ENCODE measurements at places on chromosomes 2 and 18. TPM values are rescaled to one million over a fixed set of nuclear protein-coding genes. Genes with fewer than 3 reads are reported as not detected.

DNA sequence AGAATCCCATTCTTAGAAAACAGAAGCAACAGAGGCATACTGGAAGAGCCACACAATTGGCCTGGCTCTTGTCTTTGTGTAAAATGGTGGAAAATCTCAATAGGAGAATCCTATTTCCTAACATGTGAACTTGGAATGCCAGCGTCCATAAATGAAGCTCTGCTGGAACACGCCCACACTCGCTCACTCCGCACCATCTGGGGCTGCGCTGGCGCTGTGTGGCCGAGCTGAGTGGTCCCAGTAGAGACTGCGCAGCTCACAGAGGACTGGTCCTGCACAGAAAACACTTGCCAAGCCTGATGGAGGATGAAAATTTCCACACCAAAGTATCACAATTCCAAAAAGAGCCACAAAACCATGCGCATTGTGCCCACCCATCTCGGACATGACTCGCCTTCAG is 56.2 kb downstream of the PXDN start:
- H3K27ac ChIP-seq: no peak overlapping the region
- H3K4me1 ChIP-seq: no peaks in the 10 kb centered on the region
- no peaks in the 10 kb centered on the region for H3K27me3 ChIP-seq

- no peaks in the 10 kb centered on the region for H3K36me3 ChIP-seq
- H3K27ac ChIP-seq: no peak overlapping the region
- DNase-seq: no peak
- H3K27me3 ChIP-seq: peaks cover 3% of the 10 kb centered on the region
These were observed 254.3 kb upstream of the TNP1 start for GRCh38 chr2:217114117-217114516.

DNA sequence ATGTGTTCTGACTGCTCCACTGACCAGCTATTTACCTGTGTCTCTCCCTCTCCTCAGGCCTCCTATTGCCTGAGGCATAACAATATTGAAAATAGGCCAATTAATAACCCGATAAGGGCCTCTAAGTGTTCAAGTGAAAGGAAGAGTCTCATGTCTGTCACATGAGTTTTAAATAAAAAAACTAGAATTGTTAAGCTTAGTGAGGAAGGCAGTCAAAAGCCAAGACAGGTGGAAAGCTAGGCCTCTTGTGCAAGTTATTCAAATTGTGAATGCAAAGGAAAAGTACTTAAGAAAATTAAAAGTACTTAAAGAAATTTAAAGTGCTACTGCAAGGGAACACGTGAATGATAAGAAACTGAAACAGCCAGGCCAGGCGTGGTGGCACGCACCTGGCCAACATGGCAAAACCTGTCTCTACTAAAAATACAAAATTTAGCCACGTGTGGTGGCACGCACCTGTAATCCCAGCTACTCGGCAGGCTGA is 44.9 kb upstream of the TAF4B start:
- H3K4me1 ChIP-seq: no peaks in the 10 kb centered on the region
- H3K4me3 ChIP-seq: no peak overlapping the region
- DNase-seq: no peak
- H3K27ac ChIP-seq: no peak overlapping the region
- no peaks in the 10 kb centered on the region for H3K36me3 ChIP-seq

The IL37 gene
- not detected for polyA plus RNA-seq

GRCh38 chr2:240303896-240304745 is 131.3 kb upstream of the GPC1 start:
- no peak for DNase-seq
- no peak overlapping the region for H3K4me3 ChIP-seq
- H3K27me3 ChIP-seq: no peaks in the 10 kb centered on the region

The GLS gene
- 20.5 TPM for polyA plus RNA-seq

The FTCDNL1 gene
- polyA plus RNA-seq: 2.8 TPM

GRCh38 chr2:102005989-102006885 is 14.5 kb downstream of the IL1R2 start:
- peaks cover 2% of the 10 kb centered on the region for H3K4me1 ChIP-seq
- peak overlapping the region; percentile 68 for H3K27ac ChIP-seq
- H3K27me3 ChIP-seq: peaks cover 7% of the 10 kb centered on the region
- DNase-seq: peak; percentile 31
- peak overlapping the region; percentile 35 for H3K4me3 ChIP-seq

GRCh38 chr2:64766841-64767669 is 113.3 kb upstream of the SERTAD2 start:
- no peaks in the 10 kb centered on the region for H3K36me3 ChIP-seq
- H3K4me3 ChIP-seq: peak overlapping the region; percentile 94
- peak overlapping the region; percentile 91 for H3K27ac ChIP-seq
- H3K27me3 ChIP-seq: peaks cover 8% of the 10 kb centered on the region
- DNase-seq: peak; percentile 45

The TTR gene
- not detected for polyA plus RNA-seq

GRCh38 chr18:25737710-25738311 is 352.6 kb downstream of the SS18 start:
- no peak for DNase-seq
- no peak overlapping the region for H3K27ac ChIP-seq
- H3K36me3 ChIP-seq: no peaks in the 10 kb centered on the region
- no peaks in the 10 kb centered on the region for H3K4me1 ChIP-seq

DNA sequence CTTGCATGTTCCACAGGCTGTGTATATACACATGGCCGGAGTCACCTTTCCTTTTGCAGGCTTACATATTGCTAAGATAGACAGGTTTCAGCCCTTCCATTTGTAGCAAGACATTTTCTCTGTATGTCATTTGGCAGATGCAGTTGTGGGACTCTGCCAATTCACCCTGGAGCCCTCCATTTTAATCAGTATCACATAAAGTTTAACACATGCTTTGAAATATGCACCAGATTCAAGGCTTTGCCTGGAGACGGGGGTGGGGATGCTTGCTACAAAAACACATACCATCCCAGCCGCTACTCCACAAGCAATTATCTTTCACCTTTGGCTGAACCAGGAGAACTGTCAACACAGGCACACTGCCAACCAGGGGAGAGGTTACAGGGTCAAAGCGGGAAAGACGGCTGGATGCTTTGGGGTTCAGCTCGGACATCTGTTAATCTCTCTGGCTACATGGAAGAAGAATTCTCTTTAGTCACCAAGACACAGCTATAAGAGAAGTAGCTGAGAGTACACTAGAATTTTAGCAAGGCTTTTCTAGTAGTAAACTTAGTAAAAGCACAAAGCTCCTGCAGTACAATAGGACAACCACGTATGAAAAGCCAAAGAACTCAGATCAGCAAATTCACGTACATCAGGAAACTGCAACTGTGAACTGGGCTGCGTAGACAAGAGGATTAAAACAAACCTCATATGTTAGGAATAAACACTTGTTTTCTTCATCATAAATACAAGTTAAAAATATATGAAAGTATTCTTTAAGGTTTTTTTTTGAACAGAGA is 130.9 kb downstream of the EXOC6B start:
- no peak overlapping the region for H3K27ac ChIP-seq
- H3K36me3 ChIP-seq: peaks cover 9% of the 10 kb centered on the region
- H3K4me1 ChIP-seq: no peaks in the 10 kb centered on the region
- no peaks in the 10 kb centered on the region for H3K27me3 ChIP-seq
- DNase-seq: no peak

- no peak overlapping the region for H3K27ac ChIP-seq
- no peak for DNase-seq
- no peaks in the 10 kb centered on the region for H3K36me3 ChIP-seq
- H3K27me3 ChIP-seq: peaks cover 4% of the 10 kb centered on the region
- no peak overlapping the region for H3K4me3 ChIP-seq
These were observed 7.7 kb upstream of the ST8SIA5 start for GRCh38 chr18:46764586-46764985.

GRCh38 chr18:47215554-47216138 is 35.8 kb downstream of the SKOR2 start:
- no peak overlapping the region for H3K27ac ChIP-seq
- no peaks in the 10 kb centered on the region for H3K4me1 ChIP-seq
- H3K4me3 ChIP-seq: no peak overlapping the region
- no peaks in the 10 kb centered on the region for H3K36me3 ChIP-seq

DNA sequence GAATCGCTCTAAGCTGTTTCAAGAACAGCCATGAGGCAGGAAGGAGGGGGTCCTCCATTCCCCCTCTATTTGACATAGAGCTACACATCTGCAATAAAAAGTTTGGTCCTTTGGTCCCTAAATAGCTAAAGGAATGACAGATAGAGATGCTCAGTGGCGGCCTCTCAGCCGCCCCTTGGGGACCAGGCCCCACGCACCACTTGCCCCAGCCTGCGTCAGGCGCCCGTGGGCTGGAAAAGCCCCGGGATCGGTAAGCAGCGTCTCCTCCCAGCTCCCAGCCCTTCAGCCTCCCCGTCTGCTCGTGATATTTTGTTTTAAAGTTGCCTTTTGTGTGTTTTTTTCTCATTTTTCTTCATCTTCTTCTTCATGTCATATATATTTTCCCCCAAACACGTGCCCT is 321.0 kb downstream of the CELF4 start:
- H3K27me3 ChIP-seq: peaks cover 19% of the 10 kb centered on the region
- H3K36me3 ChIP-seq: no peaks in the 10 kb centered on the region
- H3K4me3 ChIP-seq: no peak overlapping the region
- H3K4me1 ChIP-seq: no peaks in the 10 kb centered on the region

The PRSS56 gene
- polyA plus RNA-seq: not detected

DNA sequence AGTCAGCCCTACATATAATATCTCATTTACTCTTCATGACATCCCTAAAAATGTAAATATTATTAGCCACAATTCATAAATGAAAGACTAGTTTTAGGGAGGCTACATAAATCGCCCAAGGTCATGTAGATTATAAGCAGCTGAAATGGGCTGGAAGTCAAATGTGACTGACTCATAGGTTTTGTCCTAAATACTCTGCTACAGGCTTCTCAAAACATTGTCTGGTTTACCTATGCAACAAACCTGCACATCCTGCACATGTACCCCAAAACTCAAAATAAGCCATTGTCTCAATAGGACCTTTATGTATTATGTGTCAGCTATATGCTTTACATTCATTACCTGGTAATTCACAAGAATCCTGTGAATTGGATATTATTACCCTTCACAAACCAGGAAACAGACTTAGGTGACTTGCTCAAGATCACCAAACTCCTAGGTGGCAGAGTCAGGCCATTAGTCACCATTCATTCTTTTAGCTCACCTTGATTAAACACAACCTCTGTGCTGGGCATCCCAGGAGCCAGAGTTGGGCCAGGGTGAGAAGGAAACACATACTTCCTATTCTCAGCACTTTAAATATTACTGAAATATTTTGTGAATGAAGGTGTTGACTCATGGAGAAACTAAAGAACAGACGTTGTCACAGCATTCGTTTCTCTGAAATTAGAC is 69.4 kb upstream of the CPO start:
- no peak overlapping the region for H3K4me3 ChIP-seq
- H3K36me3 ChIP-seq: no peaks in the 10 kb centered on the region
- no peak for DNase-seq
- H3K27me3 ChIP-seq: no peaks in the 10 kb centered on the region
- H3K27ac ChIP-seq: no peak overlapping the region

DNA sequence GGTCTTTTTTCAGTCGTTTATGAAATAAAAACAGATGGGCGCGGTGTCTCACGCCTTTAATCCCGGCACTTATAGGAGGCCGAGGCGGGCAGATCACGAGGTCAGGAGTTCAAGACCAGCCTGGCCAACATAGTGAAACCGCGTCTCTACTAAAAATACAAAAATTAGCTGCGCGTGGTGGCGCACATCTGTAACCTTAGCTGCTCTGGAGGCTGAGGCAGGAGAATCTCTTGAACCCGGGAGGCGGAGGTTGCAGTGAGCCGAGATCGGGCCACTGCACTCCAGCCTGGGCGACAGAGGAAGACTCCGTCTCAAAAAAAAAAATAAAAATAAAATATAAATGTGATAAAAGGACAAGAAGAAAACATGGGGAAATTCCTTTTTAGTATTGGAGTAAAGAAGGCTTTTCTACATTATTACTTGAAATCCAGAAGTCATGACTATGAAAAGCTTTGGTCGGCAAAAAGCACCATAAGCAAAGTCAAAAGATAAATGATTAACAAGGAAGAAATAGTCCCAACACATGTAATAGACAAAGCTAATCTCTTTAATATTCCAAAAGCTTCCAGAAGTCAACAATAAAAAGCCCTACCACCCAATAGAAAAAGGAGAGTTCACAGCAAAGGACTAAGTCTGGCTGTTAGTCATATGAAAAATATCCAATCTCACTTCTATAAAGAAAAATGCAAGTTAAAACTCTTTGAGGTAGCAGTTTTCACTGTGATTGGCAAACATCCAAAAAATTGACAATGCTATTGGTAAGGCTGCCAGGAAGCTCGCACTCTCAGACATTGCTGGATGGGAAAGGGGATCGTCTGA is 1.4 kb upstream of the FAM168B start:
- H3K27me3 ChIP-seq: peaks cover 5% of the 10 kb centered on the region
- peaks cover 19% of the 10 kb centered on the region for H3K4me1 ChIP-seq
- DNase-seq: no peak

DNA sequence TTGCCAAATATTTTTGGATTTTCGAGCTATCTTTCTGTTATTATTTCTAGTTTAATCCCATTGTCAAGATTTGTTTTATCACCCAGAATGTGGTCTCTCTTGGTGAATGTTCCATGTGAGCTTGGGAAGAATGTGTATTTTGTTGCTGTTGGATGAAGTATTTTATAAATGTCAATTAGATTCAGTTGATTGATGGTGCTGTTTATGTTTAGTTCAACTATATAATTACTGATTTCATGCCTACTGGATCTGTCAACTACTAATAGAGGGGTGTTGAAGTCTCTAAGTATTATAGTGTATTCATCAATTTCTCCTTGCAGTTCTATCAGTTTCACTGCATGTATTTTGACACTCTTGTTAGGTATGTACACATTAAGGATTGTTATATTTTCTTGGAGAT is 34.7 kb upstream of the RMND5A start:
- H3K27ac ChIP-seq: no peak overlapping the region
- H3K27me3 ChIP-seq: peaks cover 2% of the 10 kb centered on the region
- no peaks in the 10 kb centered on the region for H3K4me1 ChIP-seq
- H3K4me3 ChIP-seq: no peak overlapping the region
- H3K36me3 ChIP-seq: no peaks in the 10 kb centered on the region

DNA sequence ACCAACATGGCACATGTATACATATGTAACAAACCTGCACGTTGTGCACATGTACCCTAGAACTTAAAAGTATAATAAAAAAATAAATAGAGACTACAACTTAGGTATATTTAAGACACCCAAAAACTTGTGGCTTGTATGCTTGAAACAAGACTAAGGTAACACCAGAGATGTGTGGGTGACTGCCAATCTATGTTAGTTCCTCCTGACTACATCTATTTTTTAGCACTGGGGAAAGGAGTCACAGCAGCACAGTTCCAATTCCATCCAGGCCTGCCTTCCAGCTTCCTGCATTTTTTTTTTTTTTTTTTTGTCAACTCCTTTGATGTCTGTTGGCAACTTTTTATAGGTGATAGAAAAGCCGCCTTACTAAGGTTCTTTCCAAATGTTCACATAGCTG is 18.2 kb downstream of the C2orf69 start:
- peaks cover 4% of the 10 kb centered on the region for H3K4me1 ChIP-seq
- H3K36me3 ChIP-seq: peaks cover 4% of the 10 kb centered on the region
- no peak for DNase-seq
- no peaks in the 10 kb centered on the region for H3K27me3 ChIP-seq

- no peaks in the 10 kb centered on the region for H3K4me1 ChIP-seq
- no peak overlapping the region for H3K27ac ChIP-seq
- H3K36me3 ChIP-seq: no peaks in the 10 kb centered on the region
- H3K4me3 ChIP-seq: no peak overlapping the region
- peaks cover 4% of the 10 kb centered on the region for H3K27me3 ChIP-seq
- no peak for DNase-seq
These were observed 91.2 kb downstream of the KCNS3 start for GRCh38 chr2:17969661-17970060.

The DCAF17 gene
- 16.4 TPM for polyA plus RNA-seq

All from immature natural killer cell (primary cell).